Regular cardiac myocyte (primary cell): ENCODE measurements at places on chromosomes 7 and 10. TPM values are rescaled to one million over a fixed set of nuclear protein-coding genes. Genes with fewer than 3 reads are reported as not detected.

The GJD4 gene
- not detected in 2 replicates for total RNA-seq

The ASB15 gene
- total RNA-seq, result under 0.01 TPM in 1 of 2 replicates, not detected in the other

The FAM25G gene
- total RNA-seq, result not detected in 2 replicates

The MALSU1 gene
- total RNA-seq, result 64.0 and 84.2 TPM in 2 replicates

The ASB10 gene
- not detected in 2 replicates for total RNA-seq

The UNC5B gene
- total RNA-seq, result 9.3 and 11.7 TPM in 2 replicates

The TAS2R41 gene
- not detected in 2 replicates for total RNA-seq

The CYP3A5 gene
- total RNA-seq, result under 0.01 TPM in 1 of 2 replicates, not detected in the other

The CRYGN gene
- 0.56 TPM in 1 of 2 replicates, not detected in the other for total RNA-seq

The PSMA2 gene
- 87.7 and 117 TPM in 2 replicates for total RNA-seq

The AKR1D1 gene
- total RNA-seq, result not detected in 2 replicates

The GBF1 gene
- total RNA-seq, result 20.9 and 30.3 TPM in 2 replicates

The TMEM176B gene
- not detected in 2 replicates for total RNA-seq
